ENCODE measurements at places on chromosomes 2 and 18. TPM values are rescaled to one million over a fixed set of nuclear protein-coding genes. Genes with fewer than 3 reads are reported as not detected.

Gene ST6GAL2
- 120 TPM for total RNA-seq

- H3K4me3 ChIP-seq: no peak overlapping the region
- H3K27me3 ChIP-seq: no peaks in the 10 kb centered on the region
- H3K36me3 ChIP-seq: no peaks in the 10 kb centered on the region
- DNase-seq: no peak
These were observed 262.7 kb upstream of the FSIP2 start for GRCh38 chr2:185475914-185476313.

GRCh38 chr2:109193807-109194619 lies 65.0 kb downstream of the SH3RF3 start:
- no peak for DNase-seq
- no peaks in the 10 kb centered on the region for H3K27me3 ChIP-seq
- no peak overlapping the region for H3K4me3 ChIP-seq
- no peaks in the 10 kb centered on the region for H3K36me3 ChIP-seq
- H3K27ac ChIP-seq: no peak overlapping the region

Gene REG3G
- not detected for total RNA-seq

DNA sequence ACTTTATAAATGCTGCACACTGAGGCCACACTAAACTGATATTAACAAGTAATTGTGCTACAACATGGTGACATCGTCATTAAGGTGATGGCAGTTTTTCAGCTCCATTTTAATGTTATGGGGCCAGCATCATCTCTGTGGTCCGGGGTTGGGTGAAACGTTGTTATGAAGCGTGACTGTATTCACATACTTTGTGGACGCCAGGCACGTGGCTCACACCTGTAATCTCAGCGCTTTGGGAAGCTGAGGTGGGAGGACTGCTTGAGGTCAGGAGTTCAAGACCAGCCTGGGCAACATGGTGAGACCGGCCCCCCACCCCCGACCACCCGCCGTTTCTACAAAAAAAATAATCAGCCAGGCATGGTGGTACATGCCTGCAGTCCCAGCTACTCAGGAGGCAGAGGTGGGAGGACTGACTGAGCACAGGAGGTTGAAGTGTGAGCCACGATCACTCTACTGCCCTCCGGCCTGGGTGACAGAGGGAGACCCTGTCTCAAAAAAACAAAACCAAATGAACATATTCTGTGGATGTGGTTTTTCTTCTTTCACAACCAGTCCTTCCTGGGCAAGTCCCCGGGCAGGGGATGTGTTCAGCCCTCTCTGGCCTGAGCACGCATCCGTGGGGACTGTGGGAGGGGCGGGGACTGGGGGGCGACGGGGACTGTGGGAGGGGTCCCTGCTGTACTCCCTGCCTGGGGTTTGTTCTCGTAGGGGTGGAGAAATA lies 12.9 kb upstream of the GAL3ST2 start:
- no peak overlapping the region for H3K27ac ChIP-seq
- H3K4me3 ChIP-seq: no peak overlapping the region
- no peak for DNase-seq
- no peaks in the 10 kb centered on the region for H3K4me1 ChIP-seq
- H3K27me3 ChIP-seq: no peaks in the 10 kb centered on the region

Gene IL1R2
- not detected for total RNA-seq

GRCh38 chr18:55287149-55287806 lies 300.7 kb downstream of the TCF4 start:
- H3K4me1 ChIP-seq: peaks cover 4% of the 10 kb centered on the region
- H3K27ac ChIP-seq: no peak overlapping the region
- no peak overlapping the region for H3K4me3 ChIP-seq

Gene CMPK2
- 38.6 TPM for total RNA-seq

GRCh38 chr2:66437691-66438497 lies 3.0 kb downstream of the MEIS1 start:
- DNase-seq: no peak
- peak overlapping the region; percentile 77 for H3K4me3 ChIP-seq
- peaks cover 3% of the 10 kb centered on the region for H3K36me3 ChIP-seq
- H3K27me3 ChIP-seq: peaks cover 14% of the 10 kb centered on the region

GRCh38 chr2:46411245-46411641 lies 68.1 kb upstream of the TMEM247 start:
- H3K27me3 ChIP-seq: no peaks in the 10 kb centered on the region
- H3K27ac ChIP-seq: no peak overlapping the region

Gene HOXD3
- not detected for total RNA-seq

Gene NDUFV2
- 120 TPM for total RNA-seq

- peak; percentile 5 for DNase-seq
- H3K36me3 ChIP-seq: no peaks in the 10 kb centered on the region
- peaks cover 5% of the 10 kb centered on the region for H3K27me3 ChIP-seq
- no peak overlapping the region for H3K4me3 ChIP-seq
These were observed 195.6 kb upstream of the POU3F3 start for GRCh38 chr2:104658144-104658835.

DNA sequence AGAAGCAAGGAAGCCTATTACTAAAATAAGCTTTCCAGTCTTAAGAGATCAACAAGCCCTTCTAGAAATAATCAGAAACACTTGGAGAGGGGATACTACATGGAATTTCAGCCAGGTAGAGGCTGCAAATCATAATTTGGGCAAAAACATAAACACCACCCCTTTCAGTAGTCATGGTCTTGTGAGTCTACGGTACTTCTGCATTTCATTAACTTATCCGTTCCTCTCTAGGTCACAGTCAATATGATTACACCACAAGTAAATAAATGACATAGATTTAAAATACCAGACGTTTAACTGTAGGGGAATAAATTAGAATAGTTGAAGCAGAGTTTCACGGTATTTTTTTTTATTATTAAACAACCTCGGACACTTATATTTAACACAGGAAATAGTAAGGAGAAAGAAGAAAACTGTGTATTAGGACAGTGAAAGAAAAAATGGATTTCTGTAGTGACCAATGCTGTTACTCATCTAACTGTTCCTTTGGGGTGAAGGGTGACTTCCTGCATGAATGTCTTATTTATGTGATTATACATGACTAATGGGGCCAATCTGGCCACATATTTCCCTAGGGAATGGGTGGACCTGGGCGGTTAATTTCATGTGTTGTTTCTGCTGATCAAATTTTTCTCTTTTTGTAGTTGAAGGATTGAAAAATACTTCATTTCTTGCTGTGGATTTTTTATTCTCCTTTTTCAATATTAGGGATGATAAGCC lies 456.6 kb upstream of the UBE2E3 start:
- no peak overlapping the region for H3K4me3 ChIP-seq
- peaks cover 29% of the 10 kb centered on the region for H3K4me1 ChIP-seq
- DNase-seq: peak; percentile 90
- peak overlapping the region; percentile 90 for H3K27ac ChIP-seq
- no peaks in the 10 kb centered on the region for H3K27me3 ChIP-seq

GRCh38 chr2:96924775-96925747 lies 55.2 kb upstream of the SEMA4C start:
- H3K27ac ChIP-seq: no peak overlapping the region
- H3K4me3 ChIP-seq: no peak overlapping the region
- no peaks in the 10 kb centered on the region for H3K36me3 ChIP-seq
- DNase-seq: no peak
- peaks cover 22% of the 10 kb centered on the region for H3K27me3 ChIP-seq
- no peaks in the 10 kb centered on the region for H3K4me1 ChIP-seq

GRCh38 chr2:199757233-199757870 lies 93.6 kb downstream of the FTCDNL1 start:
- H3K36me3 ChIP-seq: no peaks in the 10 kb centered on the region
- no peaks in the 10 kb centered on the region for H3K4me1 ChIP-seq
- peak; percentile 3 for DNase-seq
- H3K4me3 ChIP-seq: no peak overlapping the region
- peaks cover 2% of the 10 kb centered on the region for H3K27me3 ChIP-seq
- no peak overlapping the region for H3K27ac ChIP-seq

DNA sequence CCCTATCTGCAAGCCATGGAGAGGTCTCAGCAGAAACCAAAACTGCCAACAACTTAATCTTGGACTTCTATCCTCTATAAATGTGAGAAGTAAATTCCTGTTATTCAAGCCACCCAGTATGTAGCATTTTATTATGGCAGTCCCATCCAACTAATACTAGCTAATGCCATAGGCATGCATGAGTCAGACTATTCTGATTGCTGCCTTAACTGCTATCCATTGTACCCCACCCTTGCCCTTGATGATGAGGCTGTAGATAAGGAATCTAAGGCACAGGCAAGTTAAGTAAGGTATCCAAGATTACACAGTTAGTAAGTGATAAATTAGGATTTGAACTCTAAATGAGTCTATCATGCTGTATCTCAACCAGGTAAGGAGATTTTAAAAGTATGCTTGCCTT lies 223.0 kb downstream of the UBE2E3 start:
- H3K36me3 ChIP-seq: no peaks in the 10 kb centered on the region
- no peak overlapping the region for H3K4me3 ChIP-seq
- H3K27ac ChIP-seq: peak overlapping the region; percentile 44

GRCh38 chr2:169009865-169010579 lies 21.1 kb downstream of the ABCB11 start:
- H3K4me1 ChIP-seq: peaks cover 28% of the 10 kb centered on the region
- H3K4me3 ChIP-seq: no peak overlapping the region

GRCh38 chr2:16058256-16058655 lies 117.9 kb downstream of the MYCN start:
- H3K27me3 ChIP-seq: no peaks in the 10 kb centered on the region
- no peak overlapping the region for H3K27ac ChIP-seq
- H3K4me3 ChIP-seq: no peak overlapping the region
- DNase-seq: no peak
- H3K4me1 ChIP-seq: no peaks in the 10 kb centered on the region

DNA sequence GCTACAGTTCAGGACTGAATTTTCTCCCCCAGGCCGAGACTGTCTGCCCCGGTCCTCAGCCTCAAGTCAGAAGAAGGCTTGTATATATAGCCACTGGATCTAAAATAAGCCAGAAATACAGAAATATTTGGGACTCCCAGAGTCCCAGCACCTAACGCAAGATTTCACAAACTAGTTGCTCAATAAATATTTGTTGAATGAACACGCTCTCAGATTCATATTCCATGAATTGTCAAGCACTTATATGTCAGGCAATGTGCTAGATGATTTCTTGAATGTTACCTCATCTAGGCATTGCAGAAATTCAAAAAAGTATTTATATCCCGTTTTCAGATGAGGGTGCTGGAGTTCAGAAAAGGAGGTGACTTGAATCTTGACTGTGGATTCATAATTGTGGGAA lies 163.7 kb upstream of the KLHL29 start:
- H3K27me3 ChIP-seq: no peaks in the 10 kb centered on the region
- no peak for DNase-seq
- H3K36me3 ChIP-seq: no peaks in the 10 kb centered on the region
- no peak overlapping the region for H3K27ac ChIP-seq
- H3K4me1 ChIP-seq: no peaks in the 10 kb centered on the region

- H3K27ac ChIP-seq: no peak overlapping the region
- peaks cover 11% of the 10 kb centered on the region for H3K4me1 ChIP-seq
- peaks cover 9% of the 10 kb centered on the region for H3K36me3 ChIP-seq
- DNase-seq: no peak
- H3K4me3 ChIP-seq: no peak overlapping the region
These were observed 97.4 kb downstream of the ACTR2 start for GRCh38 chr2:65325066-65325465.

- DNase-seq: peak; percentile 36
- no peaks in the 10 kb centered on the region for H3K27me3 ChIP-seq
- H3K36me3 ChIP-seq: no peaks in the 10 kb centered on the region
- no peak overlapping the region for H3K4me3 ChIP-seq
- peaks cover 11% of the 10 kb centered on the region for H3K4me1 ChIP-seq
- H3K27ac ChIP-seq: no peak overlapping the region
These were observed 64.4 kb upstream of the FOSL2 start for GRCh38 chr2:28327956-28328922.

- no peak overlapping the region for H3K4me3 ChIP-seq
- H3K36me3 ChIP-seq: no peaks in the 10 kb centered on the region
- no peak for DNase-seq
- peaks cover 18% of the 10 kb centered on the region for H3K4me1 ChIP-seq
- no peaks in the 10 kb centered on the region for H3K27me3 ChIP-seq
These were observed 11.8 kb upstream of the CTAGE1 start for GRCh38 chr18:22429564-22429963.

- peaks cover 29% of the 10 kb centered on the region for H3K4me1 ChIP-seq
- H3K27me3 ChIP-seq: no peaks in the 10 kb centered on the region
- no peak overlapping the region for H3K4me3 ChIP-seq
- DNase-seq: peak; percentile 97
- H3K27ac ChIP-seq: peak overlapping the region; percentile 85
These were observed 459.9 kb downstream of the PIK3C3 start for GRCh38 chr18:42414756-42415454.

GRCh38 chr2:228945710-228946109 lies 325.4 kb downstream of the PID1 start:
- no peak overlapping the region for H3K4me3 ChIP-seq
- no peaks in the 10 kb centered on the region for H3K4me1 ChIP-seq
- H3K36me3 ChIP-seq: no peaks in the 10 kb centered on the region

- H3K4me3 ChIP-seq: no peak overlapping the region
- no peaks in the 10 kb centered on the region for H3K27me3 ChIP-seq
- H3K27ac ChIP-seq: no peak overlapping the region
- no peaks in the 10 kb centered on the region for H3K36me3 ChIP-seq
- H3K4me1 ChIP-seq: no peaks in the 10 kb centered on the region
These were observed 1098.0 kb upstream of the DDX18 start for GRCh38 chr2:116716444-116716843.

- peak overlapping the region; percentile 74 for H3K4me3 ChIP-seq
- DNase-seq: no peak
- peaks cover 6% of the 10 kb centered on the region for H3K4me1 ChIP-seq
- H3K27me3 ChIP-seq: peaks cover 10% of the 10 kb centered on the region
- H3K36me3 ChIP-seq: no peaks in the 10 kb centered on the region
- no peak overlapping the region for H3K27ac ChIP-seq
These were observed 961 bp upstream of the SLC40A1 start for GRCh38 chr2:189581354-189582139.

DNA sequence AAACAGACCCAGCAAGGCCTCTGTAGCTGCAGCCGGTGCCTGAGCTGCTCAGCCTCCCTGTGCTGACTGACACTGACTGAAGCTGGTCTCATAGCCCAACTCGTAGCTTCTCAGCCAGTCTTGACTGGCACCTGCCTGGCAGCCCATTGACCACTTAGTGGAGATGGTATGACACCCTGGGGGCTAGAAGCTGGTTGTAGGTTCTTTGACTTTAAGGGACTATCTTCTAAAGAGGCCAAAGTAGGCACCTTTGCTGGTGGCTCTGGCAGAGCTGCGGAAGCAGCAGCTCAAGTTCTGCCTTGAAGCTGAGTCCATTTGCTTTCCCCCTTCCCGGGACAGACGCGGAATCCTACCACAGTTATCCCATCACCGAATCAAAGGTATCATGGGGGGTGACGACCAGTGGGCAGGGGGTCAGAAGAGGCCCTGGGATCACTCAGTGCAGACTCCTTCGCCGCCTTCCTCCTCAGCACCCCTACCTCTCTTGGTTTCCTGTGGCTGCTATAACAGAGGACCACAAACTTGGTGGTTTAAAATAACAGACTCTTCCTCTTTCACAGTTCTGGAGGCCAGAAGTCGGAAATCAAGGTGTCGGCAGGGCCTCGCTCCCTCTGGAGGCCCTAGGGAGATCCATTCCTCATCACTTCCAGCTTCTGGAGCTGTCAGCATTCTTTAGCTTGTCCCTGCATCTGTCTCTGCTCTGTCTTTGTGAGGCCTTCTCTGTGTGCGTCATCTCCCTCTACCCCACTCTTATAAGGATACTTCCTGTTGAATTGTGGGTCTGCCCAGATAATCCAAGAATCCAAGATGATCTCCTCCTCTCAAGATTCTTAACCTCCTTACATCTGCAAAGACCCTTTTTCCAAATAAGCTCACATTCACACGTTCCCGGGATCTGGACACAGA lies 13.7 kb upstream of the FOSL2 start:
- no peak for DNase-seq
- H3K36me3 ChIP-seq: no peaks in the 10 kb centered on the region
- H3K4me1 ChIP-seq: no peaks in the 10 kb centered on the region
- H3K27me3 ChIP-seq: no peaks in the 10 kb centered on the region
- no peak overlapping the region for H3K4me3 ChIP-seq
